ENCODE measurements at places on chromosomes 7 and 10.

- H3K27ac ChIP-seq = no peak overlapping the region
- H3K4me1 ChIP-seq = no peaks in the 10 kb centered on the region
Observed at GRCh38 chr7:84204655-84205054, 10.1 kb upstream of the SEMA3A start.

DNA sequence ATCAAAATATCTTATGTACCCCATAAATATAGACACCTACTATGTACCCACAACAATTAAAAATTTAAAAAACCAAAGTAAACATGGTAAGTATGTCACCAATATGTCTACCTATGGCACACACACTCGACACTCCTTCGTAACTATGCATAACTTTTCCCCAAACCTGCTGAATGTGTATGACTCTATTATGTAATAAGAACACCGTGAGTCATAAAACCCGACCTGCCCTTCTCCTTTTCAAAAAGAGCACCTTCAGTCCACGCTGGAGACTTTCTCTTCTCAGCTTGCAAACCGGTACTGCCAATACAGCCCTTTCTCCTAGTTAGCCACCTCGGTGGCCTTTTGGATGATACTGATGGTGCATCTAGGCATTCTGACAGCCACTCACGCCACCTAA lies 186.3 kb downstream of the PRPF18 start:
- H3K27me3 ChIP-seq = no peaks in the 10 kb centered on the region
- no peak overlapping the region for H3K4me3 ChIP-seq
- DNase-seq = no peak

GRCh38 chr10:76456197-76456596 lies 1024.8 kb downstream of the LRMDA start:
- no peak overlapping the region for H3K27ac ChIP-seq
- H3K4me3 ChIP-seq = no peak overlapping the region
- DNase-seq = no peak
- H3K4me1 ChIP-seq = no peaks in the 10 kb centered on the region

DNA sequence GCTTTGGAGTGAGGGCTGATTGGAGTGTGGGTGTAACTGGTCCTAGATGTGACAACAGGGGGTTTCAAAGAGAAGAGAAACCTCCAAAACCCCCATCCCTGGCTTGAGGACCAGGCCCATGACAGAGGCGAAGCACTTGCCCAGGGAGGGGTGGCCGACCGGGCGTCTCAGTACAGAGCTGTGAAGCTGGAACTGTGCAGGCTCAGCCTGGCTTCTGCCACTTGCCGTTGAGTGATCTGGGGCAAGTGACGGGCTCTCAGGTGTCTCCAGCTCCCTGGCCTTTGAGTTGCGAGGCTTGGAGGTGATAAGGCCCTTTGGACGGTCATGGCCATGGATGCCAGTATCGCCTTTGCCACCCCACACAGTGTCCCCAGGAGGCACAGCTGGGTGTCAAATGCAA lies 531.4 kb upstream of the FOXK1 start:
- DNase-seq = no peak
- no peak overlapping the region for H3K27ac ChIP-seq
- no peaks in the 10 kb centered on the region for H3K4me1 ChIP-seq
- H3K27me3 ChIP-seq = no peaks in the 10 kb centered on the region

GRCh38 chr7:43647673-43648472 lies 65.0 kb downstream of the STK17A start:
- H3K27me3 ChIP-seq = no peaks in the 10 kb centered on the region
- DNase-seq = no peak
- peaks cover 3% of the 10 kb centered on the region for H3K36me3 ChIP-seq
- H3K27ac ChIP-seq = peak overlapping the region; percentile 95
- peaks cover 78% of the 10 kb centered on the region for H3K4me1 ChIP-seq
- H3K4me3 ChIP-seq = peak overlapping the region; percentile 44

GRCh38 chr10:100551738-100552137 lies 16.0 kb downstream of the HIF1AN start:
- no peak overlapping the region for H3K4me3 ChIP-seq
- H3K4me1 ChIP-seq = no peaks in the 10 kb centered on the region
- peaks cover 48% of the 10 kb centered on the region for H3K36me3 ChIP-seq
- H3K27me3 ChIP-seq = no peaks in the 10 kb centered on the region

GRCh38 chr10:110372656-110373055 lies 67.9 kb upstream of the SMNDC1 start:
- H3K4me3 ChIP-seq = no peak overlapping the region
- DNase-seq = no peak
- H3K4me1 ChIP-seq = no peaks in the 10 kb centered on the region

DNA sequence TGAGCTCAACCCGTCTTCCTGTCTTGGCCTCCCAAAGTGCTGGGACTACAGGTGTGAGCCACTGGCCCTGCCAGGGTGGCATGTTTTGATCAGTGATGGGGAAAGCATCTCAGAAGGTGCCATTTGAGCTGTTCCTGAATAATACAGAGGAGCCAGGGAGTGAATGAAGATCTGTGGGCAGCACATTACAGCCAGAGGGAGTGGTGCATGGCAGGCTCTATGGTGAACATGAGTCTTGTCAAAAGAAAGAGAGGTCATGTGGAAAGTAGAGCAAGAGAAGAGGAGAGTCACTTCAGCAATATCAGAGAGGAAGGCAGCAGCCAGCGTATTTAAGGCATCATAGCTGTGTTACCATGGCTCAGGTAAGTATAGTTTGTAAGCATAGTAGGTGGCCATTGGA lies 275.7 kb upstream of the LRGUK start:
- no peaks in the 10 kb centered on the region for H3K27me3 ChIP-seq
- no peak for DNase-seq
- no peaks in the 10 kb centered on the region for H3K4me1 ChIP-seq
- H3K4me3 ChIP-seq = no peak overlapping the region
- H3K27ac ChIP-seq = no peak overlapping the region

DNA sequence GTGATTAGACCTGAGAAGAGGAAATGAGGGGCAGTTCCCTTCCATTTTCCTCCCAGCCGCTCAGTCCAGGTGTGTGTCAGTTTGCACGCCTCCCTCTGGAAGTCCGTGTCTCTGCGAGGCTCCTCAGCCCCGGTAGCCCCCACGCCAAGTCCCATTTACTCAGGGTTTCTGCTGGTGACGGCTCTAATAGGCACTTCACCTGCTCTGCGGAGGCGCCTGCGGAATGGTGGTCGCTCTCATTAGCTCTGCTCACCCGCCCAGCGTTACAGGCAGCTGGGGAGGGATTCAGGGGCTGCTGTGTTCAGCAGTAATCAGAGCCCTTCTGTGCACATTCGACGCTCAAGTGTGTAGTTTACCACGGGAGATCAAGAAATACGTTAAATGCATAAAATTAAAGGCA lies 179.9 kb downstream of the MGMT start:
- H3K27me3 ChIP-seq = no peaks in the 10 kb centered on the region
- no peaks in the 10 kb centered on the region for H3K4me1 ChIP-seq
- H3K27ac ChIP-seq = no peak overlapping the region
- H3K4me3 ChIP-seq = no peak overlapping the region

DNA sequence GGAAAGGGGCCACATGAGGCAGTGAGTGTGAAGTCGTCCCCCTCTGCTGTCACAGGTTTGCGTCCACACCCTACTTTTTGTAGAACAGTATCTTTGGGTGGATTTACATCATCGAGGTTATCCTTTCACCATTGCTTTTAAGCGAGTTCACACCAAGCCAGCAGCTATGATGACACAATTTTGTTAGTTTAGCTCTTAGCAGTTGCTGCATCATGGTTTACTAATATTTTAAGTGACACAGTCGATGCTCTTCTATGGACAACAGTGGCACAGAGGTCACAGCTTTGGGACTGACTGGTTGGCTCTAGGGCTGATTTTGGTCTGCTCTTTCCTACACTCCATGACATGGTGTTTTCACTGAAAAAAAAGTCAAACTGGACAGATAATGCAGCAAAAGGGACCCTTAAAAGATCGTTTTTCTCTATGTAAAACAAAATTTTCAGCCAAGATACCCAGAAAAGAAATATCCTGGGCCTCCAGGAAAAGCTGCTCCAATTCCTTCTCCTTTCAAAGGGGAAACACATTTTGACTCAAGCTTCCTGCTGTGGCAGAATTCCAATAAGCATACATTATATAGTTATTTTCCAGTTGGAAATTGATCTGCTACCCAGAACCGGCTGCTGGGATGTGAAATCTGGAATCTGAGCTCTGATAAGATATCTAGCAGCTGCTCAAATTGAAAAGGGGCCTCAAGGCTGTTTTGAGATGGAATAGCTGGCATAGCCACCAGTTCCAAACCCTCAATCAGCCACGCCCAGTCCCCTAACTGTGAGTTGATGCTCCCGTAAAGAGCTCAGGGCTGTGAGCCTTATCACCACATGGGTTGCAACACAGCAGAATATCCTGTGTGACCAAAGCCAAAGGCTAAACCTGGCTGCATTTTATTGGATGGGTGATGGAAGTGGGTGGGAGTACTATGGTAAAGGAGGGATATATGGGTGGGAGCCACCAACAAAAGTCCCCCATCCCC lies 114.2 kb downstream of the SMURF1 start:
- H3K36me3 ChIP-seq = peaks cover 57% of the 10 kb centered on the region
- H3K4me1 ChIP-seq = no peaks in the 10 kb centered on the region
- no peak for DNase-seq
- no peak overlapping the region for H3K4me3 ChIP-seq
- no peaks in the 10 kb centered on the region for H3K27me3 ChIP-seq

GRCh38 chr7:136956671-136957070 lies 88.2 kb downstream of the CHRM2 start:
- no peaks in the 10 kb centered on the region for H3K4me1 ChIP-seq
- H3K27ac ChIP-seq = no peak overlapping the region
- H3K4me3 ChIP-seq = no peak overlapping the region

DNA sequence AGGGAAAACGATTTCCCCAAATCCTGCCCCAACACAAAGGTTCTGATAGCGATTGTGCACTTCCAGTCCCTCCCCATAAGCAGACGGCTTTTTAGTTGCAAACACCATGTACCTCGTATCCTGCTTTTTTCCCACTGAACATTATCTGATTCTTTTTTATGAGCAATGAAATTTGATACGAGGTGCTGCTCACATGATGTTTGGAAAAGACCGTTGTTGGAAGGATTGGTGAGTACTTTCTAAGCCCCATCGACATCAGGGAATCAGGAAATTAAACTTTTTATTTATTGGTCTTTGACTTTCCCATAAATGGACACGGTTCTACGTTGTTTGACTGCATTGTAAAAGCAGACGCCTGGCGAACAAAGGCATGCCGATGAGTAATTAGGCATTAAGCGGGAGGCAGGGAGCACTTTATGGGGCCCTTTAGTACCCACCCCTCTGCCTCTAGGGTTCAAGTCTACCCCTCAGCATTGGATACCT lies 49.4 kb downstream of the TEX36 start:
- no peak overlapping the region for H3K27ac ChIP-seq
- H3K4me3 ChIP-seq = no peak overlapping the region
- H3K4me1 ChIP-seq = no peaks in the 10 kb centered on the region
- H3K27me3 ChIP-seq = no peaks in the 10 kb centered on the region
- DNase-seq = no peak
- H3K36me3 ChIP-seq = no peaks in the 10 kb centered on the region

- H3K27me3 ChIP-seq = no peaks in the 10 kb centered on the region
- peak overlapping the region; percentile 86 for H3K27ac ChIP-seq
- peak; percentile 31 for DNase-seq
- H3K4me3 ChIP-seq = peak overlapping the region; percentile 78
Observed at GRCh38 chr10:45420453-45421192, 46.6 kb downstream of the ALOX5 start.

DNA sequence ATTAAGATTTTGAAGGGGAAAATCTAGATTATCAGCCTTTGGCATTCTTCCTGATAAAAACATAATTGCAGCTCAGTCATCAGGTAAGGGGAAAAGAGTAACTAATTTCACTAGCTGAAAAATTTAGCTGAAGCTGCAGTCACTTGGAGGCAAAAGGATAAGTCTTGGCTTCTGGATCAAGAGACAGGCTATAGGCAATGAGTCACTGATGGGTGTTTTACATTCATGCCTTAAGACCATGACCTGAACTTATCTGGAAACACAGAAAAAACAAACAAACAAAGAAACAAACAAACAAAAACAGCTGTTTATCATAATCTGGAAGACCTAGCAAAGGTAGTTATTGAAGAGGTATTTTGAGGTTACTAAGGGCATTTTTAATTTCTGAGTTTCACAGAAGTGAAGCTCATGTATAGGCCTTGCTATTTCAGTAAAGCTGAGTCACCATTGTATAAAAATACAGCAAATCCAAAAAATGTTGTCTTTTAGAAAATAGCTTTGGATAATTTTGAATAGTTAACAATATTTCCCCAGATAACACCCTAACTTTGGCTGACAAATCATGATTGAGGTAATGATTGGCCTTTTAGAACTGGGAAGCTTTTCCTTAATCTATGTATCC lies 40.3 kb downstream of the ZNF22 start:
- no peaks in the 10 kb centered on the region for H3K27me3 ChIP-seq
- no peak for DNase-seq
- H3K27ac ChIP-seq = no peak overlapping the region
- H3K36me3 ChIP-seq = no peaks in the 10 kb centered on the region
- H3K4me1 ChIP-seq = no peaks in the 10 kb centered on the region

DNA sequence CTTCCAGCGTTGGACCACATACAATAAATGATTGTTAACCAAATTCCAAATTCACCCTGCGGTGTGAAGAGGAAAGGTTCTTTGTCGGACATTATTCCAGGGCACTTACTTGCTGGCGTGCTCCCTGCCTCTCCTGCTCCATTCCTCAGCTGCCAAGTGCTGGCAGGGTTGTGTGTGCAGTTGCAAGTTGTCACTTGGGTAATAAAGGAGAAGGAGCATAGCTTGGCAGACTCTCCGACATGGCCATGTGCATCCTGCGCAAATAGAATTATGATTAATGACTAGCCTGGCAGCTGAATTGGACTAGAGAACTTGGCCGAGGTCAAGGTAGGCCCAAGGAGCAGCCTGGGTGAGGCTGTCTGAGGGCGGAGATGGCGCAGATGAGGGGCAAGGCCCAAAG lies 92.3 kb upstream of the ELMO1 start:
- no peak overlapping the region for H3K27ac ChIP-seq
- DNase-seq = no peak
- no peak overlapping the region for H3K4me3 ChIP-seq
- no peaks in the 10 kb centered on the region for H3K27me3 ChIP-seq

DNA sequence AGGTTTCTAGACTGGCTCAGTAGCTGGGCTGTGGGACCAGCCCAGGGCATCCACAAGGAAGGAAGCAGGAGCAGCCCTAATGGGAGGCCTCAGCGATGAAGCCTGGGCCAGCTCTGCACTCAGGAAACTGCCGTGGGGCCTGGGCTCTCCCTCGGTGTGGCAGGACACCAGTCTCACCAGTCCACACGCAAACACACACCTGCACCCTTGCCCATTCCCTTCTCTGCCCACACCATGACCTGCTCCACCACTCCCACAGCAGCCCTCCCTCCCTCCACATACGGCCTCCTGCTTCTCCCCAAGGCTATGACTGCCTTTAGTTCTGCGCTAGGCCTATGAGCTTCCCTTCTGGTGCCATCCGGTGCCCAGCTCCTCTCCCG lies 7.1 kb downstream of the FGF8 start:
- DNase-seq = no peak
- H3K27me3 ChIP-seq = peaks cover 22% of the 10 kb centered on the region
- no peaks in the 10 kb centered on the region for H3K36me3 ChIP-seq
- peaks cover 3% of the 10 kb centered on the region for H3K4me1 ChIP-seq
- H3K4me3 ChIP-seq = no peak overlapping the region
